Articular chondrocyte of knee joint (primary cell): ENCODE measurements at places on chromosomes 2 and 18. TPM values are rescaled to one million over a fixed set of nuclear protein-coding genes. Genes with fewer than 3 reads are reported as not detected.

Gene SERPINB13
- not detected in 2 replicates for total RNA-seq

Gene UGT1A4
- total RNA-seq = not detected in 2 replicates

Gene CYP27C1
- total RNA-seq = 2.4 and 3.1 TPM in 2 replicates

Gene SP9
- under 0.01 TPM in 1 of 2 replicates, not detected in the other for total RNA-seq
